AG04450 (cell line): ENCODE measurements at places on chromosomes 7 and 10.

DNA sequence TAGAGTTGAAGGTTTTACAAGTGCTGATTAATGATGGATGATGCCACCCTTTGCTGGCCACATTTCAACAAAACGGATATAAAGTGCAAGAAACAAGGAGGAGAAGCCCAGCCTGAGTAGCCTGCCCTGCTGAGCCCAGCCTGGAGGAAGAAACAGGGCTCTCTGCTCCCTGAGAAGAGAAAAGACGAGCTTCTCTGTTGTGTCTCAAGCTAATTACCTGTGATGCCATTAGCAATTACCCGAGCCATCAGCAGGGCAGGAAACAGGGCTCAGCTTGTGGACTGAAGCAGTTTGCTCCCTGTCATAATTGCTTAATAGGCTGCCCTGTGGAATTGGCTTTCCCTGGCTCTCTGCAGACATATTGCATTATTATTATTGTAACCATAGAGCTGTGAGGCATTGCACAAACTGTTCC is 709.3 kb upstream of the AUTS2 start:
- no peak for DNase-seq

GRCh38 chr7:19369182-19369581 is 224.0 kb upstream of the FERD3L start:
- no peak for DNase-seq

- DNase-seq = no peak
These were observed 38.3 kb upstream of the TUBB8 start for GRCh38 chr10:87177-88080.

GRCh38 chr10:48363617-48364355 is 57.3 kb downstream of the MAPK8 start:
- peak; percentile 51 for DNase-seq

DNA sequence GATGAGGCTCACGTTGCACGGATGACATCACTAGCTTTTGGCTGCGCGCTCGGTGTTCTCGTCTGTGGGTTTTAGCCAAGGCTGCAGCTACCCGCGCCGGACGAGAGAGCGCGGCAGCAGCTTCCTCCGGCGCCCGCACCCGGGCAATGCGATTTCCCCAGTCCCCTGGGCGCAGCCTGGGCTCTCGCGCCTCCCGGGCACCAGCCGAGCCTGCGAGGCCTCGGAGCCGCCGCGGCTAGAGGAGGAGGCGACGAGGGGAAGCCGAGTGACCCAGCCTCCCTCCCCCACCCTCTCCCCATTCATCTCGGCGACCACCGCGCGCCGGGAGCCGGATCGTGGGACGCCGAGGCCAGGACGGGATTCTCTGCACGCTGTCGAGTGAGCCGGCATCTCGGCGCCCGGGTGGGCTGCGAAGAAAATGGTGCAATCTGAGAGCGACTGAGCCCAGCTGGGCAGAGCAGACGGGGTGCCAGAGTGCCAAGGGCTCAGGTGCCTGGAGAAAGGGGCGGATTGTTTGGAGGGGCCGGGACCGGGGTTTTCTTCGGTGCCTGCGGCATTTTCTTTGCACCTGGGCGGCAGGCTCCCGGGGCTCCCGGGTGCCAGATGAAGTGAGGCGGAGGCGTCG is 1.2 kb upstream of the TMEM178B start:
- peak; percentile 18 for DNase-seq

- no peak for DNase-seq
These were observed 167.2 kb downstream of the MAD1L1 start for GRCh38 chr7:2065528-2065927.

DNA sequence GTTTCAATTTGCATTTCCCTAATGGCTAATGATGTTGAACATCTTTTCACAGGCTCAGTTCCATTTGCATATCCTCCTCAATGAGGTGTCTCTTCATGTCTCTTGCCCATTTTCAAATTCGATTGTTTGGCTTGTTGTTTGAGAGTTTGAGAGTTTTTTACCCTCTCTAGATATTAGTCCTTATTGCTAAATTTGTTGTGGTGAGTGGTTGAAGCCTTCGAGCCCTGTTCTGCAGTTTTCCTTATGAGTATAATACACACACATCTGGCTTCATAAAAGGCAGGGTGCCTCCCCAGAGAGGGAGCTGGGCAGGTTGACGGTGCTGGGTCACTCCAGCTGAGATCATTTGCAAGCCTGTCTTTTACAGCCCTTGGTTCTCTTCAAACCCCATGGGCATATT is 65.1 kb downstream of the RGS10 start:
- DNase-seq = no peak

- DNase-seq = no peak
These were observed 236.7 kb downstream of the DIP2C start for GRCh38 chr10:452512-453426.

GRCh38 chr10:29993319-29993915 is 66.0 kb downstream of the JCAD start:
- DNase-seq = no peak

- DNase-seq = no peak
These were observed 37.0 kb downstream of the RPA3 start for GRCh38 chr7:7681191-7681935.

- DNase-seq = no peak
These were observed 102.1 kb upstream of the DDC start for GRCh38 chr7:50667338-50667737.

DNA sequence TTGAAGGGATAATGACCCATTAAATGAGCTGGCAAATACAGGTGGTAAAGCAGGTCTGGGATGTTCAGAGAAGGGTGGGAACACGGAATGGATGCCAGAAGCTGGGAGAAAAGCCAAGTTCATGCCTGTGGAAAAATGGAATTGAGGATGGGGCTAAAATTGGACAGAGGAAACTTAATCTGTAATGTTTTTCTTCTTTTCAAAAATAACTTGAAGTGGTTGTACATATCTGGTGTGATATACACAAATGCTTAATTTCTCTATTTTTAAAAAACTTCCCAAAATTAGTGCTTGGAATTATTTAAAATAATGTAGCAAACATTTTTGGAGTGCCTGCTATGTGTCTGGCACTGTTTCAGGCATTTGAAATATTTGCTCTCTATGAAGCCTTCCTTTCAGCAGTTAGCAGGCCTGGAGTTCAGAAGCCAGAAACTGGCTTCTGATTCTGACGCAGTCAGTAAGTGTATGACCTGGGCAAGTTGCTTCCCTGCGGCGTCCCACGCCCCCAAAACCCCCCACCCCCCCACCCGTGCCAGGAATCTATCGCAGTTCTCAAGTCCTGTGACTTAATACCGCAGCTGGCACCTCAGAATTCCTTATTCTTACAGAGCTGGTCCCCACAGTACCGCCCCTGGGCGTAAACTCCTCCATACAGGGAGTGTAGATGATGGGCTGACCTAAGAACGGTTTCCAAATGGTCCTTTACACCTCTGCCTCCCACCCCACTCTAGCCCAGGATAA is 828 bp upstream of the MALSU1 start:
- DNase-seq = peak; percentile 34

DNA sequence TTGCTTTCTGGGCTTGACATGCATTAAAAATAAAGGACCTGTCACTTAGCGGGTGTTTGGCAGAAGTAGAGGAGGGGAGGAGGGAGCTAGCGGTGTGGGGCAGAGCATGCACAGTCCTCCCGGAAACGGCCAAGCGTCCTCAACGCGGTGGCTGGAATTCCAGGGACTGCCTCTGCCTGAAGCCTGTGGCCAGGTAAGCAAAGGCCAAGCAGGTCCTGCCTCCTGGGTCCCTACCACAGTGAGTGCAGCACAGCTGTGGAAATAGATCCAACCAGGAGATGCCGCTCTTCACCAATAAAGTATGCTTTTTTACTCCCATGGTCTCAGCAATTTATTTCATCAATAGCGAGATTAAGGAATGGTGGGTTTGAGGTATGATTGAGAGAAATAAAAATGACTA is 323.4 kb downstream of the WDR37 start:
- DNase-seq = no peak

DNA sequence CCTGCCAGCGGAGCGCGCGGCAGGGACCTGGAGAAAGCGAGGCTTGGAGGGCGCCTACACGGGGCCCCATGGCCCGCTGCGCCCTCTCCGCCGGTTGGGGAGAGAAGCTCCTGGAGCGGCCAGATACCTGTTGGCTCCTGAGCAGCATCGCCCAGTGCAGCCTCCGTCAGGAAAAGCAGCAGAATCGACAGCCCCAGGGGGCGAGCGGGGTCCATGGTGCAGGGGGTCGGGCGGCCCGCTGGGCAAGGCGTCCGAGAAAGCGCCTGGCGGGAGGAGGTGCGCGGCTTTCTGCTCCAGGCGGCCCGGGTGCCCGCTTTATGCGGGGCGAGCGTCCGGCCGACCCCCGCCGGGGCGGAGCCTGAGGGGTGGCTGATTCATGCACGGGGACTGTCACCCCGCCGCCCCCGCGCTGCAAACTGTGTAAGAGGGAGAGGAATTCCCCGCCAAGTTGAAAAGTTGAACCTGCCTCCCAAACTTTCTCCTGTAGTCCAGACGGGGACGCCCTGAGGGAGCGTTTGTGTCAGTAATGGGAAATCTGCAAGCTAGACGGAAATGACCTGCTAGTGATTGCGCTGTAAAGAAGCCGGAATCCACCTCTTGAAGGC is at the start of gene TFPI2:
Gene TFPI2, minus strand, starts transcription at position 290 of the 605 bp plus-strand sequence. Its CDS starts 75 bp downstream, at position 215.
- DNase-seq = no peak

GRCh38 chr7:127850195-127850594 is 181.0 kb downstream of the LRRC4 start:
- DNase-seq = no peak

DNA sequence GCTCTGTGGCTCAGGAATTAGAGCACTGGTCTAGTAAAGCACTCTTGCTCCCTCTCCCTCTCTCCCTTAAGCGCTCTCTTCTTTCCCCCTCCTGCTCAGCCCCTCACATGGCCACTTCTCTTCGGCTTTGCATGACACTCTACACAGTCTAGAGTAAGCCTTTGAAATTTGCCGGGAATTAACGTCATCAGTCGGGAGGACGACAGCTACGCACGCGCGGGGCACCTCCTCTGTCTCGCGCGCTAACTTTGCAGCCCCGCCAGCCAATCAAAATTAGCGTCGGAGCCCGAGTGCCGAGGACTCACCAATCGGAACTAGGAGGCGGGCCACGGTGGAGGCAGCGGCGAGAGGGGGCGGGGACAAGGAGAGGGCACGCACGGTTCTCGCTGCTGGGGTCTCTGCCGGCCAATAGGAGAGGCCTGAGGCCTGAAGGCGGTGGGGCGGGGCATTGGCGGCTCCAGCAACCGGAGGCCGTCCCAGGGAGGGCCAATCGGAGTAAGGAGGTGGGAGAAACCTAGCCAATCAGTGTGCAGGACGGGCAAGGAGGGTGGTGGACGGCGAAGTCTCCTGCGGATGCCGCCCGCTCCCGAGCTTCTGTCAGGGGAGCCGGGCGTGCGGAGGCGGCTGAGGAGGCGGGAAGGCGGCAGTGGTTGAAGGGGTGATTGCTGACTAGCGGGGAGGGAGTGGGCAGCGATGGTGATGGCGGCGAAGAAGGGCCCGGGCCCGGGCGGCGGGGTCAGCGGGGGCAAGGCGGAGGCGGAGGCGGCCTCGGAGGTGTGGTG is at the start of gene AGFG2:
Gene AGFG2, plus strand, starts transcription at position 550 of the 782 bp plus-strand sequence. Its CDS starts 144 bp downstream, at position 694.
- DNase-seq = peak; percentile 99

DNA sequence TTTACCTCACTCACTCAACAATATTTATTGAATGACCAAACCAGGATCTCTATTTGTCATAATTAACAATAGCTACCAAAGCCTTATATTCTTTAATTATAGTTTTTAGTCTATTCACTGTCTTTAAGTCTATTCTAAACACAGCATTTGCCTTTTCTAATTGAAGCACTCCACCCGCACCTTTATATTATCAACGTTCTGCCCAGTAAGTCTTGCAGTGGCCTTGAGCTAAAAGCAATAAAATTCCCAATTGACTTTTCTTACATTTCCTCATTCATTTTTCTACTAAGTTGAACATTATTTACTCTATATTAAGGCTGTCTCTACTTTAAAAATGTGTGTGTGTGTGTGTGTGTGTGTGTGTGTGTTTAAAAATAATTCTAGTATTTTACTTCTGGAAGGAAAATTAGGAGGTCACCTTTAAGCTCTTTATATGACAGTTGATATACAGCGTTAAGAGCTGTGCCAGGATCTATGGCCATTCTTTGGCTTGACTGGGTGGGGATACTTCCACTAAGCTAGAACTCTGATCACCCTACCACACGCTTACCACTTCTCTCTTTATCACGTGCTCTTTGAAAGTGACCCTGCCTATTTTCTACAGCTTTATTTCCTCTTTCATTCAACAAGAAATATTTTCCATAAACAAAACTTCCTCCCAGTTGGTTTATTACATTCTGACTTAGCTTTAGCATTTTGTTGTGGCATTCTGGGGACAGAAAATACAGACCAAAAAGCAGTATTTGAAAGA is 8.8 kb downstream of the PAPSS2 start:
- DNase-seq = no peak

- DNase-seq = no peak
These were observed 82.2 kb downstream of the JCAD start for GRCh38 chr10:29977171-29977570.

- no peak for DNase-seq
These were observed 134.5 kb downstream of the CPED1 start for GRCh38 chr7:121123032-121123431.

DNA sequence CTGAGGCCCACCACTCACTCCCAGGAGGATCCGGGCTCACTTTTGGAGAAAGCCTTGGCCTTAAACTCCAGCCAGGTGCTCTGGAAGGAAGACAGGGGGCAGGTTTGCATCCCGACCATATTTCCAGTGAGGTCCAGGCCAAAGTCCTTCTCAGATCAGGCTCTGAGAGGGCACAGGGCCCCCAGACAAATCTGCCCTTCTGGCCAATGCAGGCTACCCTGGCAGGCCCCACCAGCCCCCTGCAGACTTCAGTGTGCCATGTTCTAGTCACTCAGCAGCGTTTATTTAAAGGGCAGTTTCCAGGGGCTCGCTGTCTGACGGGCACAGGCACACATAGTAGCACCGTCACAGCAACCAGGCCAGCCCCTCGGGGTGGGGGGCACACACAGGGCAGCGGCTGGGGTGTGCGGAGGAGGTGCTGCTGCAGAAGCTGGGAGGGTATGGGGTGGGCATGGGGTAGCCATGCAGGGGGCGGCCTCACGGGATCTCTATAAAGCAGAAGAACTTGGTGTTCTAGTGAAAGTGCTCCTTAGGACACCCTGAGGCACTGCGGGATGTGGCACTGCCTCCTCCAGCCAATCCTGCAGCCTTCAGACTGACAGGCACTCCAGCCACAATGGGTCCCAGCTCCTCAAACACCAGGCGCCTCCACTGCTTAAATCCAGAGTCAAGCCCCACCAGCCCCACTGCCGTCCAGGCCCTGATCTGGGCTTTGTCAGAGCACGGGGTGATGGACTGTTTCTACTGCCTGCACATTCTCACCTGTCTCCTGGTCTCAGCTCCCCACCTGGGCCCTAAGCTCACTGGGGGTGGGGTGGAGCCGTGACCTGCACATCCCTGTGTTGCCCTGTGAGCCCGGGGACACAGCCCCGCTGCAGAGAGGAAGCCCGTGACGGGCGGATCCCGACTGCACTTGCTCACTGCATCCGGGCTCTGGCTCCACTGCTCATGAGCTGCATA is 9.6 kb upstream of the PYROXD2 start:
- DNase-seq = no peak
